ACHN (cell line): ENCODE measurements at places on chromosomes 2 and 18.

DNA sequence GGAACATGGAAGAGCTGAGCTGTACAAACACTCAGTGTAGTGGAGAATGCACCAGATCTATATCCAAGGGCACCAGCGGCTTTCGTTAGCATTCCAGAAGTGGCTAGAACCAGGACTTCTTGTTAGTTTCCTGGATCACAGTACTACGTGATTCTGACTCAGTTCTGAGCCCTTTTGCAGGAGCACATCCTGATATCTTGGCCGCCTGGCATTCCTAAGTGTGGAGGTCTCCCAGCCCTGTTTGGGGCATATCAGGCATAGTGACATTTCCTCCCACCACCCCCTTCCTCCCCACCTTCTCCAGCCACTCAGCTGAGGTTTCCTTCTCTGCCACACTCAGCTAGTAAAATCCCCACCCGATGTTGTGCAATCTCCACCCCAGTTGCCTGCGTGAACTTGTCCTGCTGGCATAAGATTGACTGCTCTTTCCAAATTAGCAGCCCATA, 63.4 kb downstream of the BMP10 start:
- no peak for DNase-seq

DNA sequence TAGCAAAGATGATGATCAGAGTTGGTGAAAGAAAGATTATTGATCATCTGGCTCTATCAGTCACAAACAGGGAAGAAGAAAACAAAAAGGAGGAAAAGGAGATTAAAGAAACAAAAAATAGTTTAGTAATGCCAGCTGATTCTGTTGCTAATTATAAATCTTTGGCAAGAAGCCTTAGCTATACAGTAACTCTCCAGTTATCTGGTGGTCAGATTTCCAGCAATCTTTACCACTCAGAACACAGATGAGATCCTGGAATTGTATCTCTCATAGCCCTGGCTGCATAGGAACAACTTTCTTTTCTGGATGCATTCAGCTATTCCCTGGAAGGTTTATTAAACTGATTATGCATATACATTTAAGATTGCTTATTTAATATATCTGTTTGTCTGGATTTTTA, 256.8 kb upstream of the ZEB2 start:
- no peak for DNase-seq

DNA sequence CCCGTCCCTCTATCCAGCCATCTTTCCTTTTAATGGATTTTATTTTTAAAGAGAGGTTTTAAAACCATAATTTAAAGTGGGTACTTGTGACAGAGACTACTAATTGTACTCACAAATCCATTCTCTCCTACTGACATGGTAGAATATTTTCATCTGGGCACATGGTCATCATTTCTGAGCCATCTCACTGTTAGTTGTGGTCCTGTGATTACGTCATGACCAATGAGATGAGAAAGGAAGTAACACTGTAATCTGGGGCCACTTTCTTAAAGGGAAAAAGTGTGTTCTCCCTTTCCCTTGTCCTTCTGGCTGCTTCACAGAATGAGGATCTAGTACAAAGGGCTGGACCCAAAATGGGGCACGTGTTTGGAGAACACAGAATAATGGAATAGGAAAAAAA, 538.7 kb downstream of the CMPK2 start:
- DNase-seq, result no peak

DNA sequence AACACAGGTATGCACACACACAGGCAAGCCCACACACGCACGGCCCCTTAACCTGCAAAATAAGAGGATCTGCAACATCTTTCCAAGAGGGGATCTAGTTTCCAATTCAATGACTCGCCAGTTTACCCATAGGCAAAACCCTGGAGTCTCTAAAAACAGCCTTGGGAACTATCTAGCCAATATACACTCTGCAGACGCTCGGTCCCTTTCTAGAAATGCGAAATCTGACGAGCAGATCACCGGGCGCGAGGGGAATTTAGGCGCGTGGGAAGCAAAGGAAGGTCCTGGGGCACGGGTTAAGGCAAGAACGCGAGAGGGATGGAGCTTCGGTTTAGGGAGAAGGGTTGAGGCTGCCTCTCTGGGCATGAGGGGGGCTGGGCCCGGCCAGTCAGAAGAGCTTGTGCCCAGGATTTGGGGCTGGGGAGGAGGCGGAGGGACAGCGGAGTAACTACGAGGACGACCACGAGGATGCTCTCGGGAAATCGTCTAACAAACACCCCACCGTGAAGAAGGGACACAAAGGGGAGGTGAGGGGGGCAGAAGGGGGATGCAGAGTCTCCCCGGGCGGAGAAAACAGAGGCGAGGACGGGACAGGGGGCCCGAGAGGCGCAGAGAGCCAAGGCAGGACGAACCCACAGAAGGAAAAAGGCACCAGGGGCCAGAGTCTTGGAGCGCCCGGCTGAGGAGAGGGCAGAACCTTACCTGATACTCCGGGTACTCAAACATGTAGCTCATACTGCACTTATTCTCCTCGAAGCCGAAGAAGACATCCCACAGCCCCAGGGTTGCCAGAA, 542 bp downstream of the PGAP1 start:
- DNase-seq, result peak; percentile 39

- no peak for DNase-seq
These were observed 174.3 kb downstream of the CCDC102B start for GRCh38 chr18:68972176-68972575.
